ENCODE measurements at places on chromosomes 16 and 17.
A peak's percentile ranks its signal among the peaks of the same experiment; 100 is the strongest.

GRCh38 chr17:39757931-39758873 is 20.5 kb downstream of the GRB7 start:
- DNase-seq: no peak

- peak; percentile 78 for DNase-seq
These were observed 102.6 kb downstream of the ZNF778 start for GRCh38 chr16:89319886-89320781.

DNA sequence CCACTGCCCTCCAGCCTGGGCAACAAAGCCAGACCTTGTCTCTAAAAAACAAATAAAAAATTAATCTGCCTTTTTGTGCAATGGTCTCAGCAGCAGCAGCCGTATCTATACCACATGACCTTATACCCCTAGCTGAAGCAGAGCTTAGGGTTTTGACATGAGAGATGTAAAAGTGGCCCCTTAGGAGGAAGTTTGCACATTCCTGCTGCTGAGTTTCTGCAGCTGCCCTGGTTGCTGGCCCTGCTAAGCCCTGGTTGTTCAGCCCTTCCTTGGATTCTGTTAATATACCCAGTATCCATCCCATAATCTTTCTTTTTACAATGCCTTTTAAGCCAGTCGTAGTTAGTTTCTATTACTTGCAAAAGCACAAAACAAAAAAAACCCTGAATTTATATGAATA is 33.0 kb upstream of the PRKCB start:
- DNase-seq: no peak

DNA sequence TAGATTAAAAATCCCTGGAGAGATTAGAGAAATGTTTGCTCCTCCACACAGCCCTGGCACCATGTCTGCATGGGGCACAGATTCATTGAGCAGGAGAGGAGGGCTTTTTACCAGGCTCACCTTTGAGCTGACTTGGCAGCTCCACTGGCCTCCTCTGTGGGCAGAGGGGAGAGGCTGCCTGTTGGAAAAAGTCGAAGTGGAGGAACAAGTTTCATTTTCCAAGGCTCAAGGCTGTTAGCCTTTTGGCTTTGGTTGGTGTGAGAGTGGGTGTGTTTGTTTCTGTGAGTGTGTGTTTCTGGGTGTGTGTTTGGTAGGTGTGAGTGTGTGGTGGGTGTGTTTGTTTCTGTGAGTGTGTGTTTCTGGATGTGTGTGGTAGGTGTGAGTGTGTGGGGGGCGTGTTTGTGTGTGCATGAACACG is 5.6 kb downstream of the TMEM238L start:
- DNase-seq: no peak

- no peak for DNase-seq
These were observed 18.7 kb upstream of the DHX8 start for GRCh38 chr17:43465049-43465448.

GRCh38 chr17:54680410-54680809 is 220.2 kb upstream of the TOM1L1 start:
- DNase-seq: no peak

DNA sequence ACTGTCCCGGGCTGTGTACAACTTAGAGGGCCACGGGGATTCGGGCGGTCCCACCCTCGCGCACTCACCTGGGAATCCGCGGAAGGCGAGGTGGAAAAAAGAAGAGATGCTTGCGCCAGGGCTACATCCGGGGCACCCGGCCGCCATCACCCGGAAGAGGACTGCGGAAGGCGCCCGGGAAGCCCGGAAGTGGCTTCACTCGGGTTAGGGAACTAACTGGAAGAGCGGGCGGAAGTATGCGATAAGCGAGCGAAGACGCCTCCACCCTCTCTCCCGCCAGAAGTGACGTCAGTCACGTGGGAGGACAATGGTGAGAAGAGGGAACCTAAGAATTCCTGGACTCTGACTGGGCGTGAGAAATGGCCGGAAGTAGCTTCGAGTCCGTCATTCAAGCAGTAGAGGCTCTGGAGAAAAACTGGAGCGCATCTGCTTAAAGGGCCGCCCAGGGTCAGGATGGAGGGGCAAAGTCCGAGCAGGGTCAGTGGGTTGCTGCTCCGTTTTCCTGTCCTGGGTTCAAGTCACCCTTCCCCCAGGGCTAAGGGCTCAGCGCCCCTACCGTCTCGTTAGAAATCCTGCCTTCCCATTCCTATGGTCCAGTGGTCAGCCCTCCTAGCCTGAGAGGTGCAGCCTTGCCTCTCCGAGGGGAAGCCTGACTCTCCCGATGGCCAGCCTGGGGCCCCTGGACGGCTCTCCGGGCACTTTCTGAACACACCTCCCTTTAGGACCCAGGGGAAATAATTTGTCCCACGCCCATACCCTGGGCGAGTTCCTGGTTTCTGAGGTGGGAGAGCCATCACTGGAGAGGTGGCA is at the start of gene CD2BP2:
CD2BP2 (minus strand) TSS at position 165 of the 810 bp plus-strand sequence. CDS start 627 bp downstream, outside the sequence.
- peak; percentile 92 for DNase-seq
